CD14-positive monocyte (primary cell): ENCODE measurements at places on chromosomes 5 and 9. TPM values are rescaled to one million over a fixed set of nuclear protein-coding genes. Genes with fewer than 3 reads are reported as not detected.

- no peaks in the 10 kb centered on the region for H3K27me3 ChIP-seq
- DNase-seq: no peak
- no peak overlapping the region for H3K4me3 ChIP-seq
- no peaks in the 10 kb centered on the region for H3K36me3 ChIP-seq
- H3K4me1 ChIP-seq: no peaks in the 10 kb centered on the region
These were observed 339.7 kb downstream of the NTRK2 start for GRCh38 chr9:85009251-85009650.

Gene IRGM
- polyA plus RNA-seq: not detected

DNA sequence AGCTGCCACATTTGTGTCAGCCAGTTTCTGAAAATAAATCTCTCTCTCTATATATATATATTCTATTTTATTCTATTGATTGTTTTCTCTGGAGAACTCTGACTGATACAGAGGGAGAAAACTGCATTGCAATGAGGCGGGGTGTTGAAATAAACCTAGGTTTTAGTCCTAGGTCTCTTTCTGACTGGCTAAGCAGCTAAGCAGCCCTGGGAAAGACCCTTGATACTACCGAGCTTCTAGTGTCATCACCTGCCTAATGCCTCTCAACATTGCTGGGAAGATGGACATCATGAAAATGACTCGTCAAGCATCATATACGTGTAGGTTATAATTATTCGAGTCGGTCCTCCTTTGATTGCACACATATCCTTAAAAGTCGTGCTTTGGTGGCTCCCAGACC, 166.5 kb upstream of the IL12B start:
- H3K4me1 ChIP-seq: no peaks in the 10 kb centered on the region
- H3K36me3 ChIP-seq: no peaks in the 10 kb centered on the region
- no peak overlapping the region for H3K4me3 ChIP-seq
- no peaks in the 10 kb centered on the region for H3K27me3 ChIP-seq

Gene CSF2
- not detected for polyA plus RNA-seq

DNA sequence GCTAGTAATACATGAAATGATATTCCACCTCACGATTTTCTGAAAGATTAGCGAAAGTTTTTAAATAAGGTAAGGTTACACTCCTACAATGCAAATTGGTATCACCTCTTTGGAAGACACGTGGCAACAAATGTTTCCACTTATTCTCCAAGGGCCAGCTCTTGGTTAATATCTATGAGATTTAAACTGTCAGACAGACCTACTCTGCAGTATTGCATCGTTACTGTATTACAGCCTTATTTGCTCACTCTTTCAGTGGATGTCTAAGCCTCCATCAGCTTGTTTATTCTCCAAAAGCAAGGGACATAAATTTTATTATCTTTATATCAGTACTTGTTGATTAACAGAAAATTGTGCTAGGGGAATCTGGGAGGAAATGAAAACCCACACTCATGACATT, 135.7 kb downstream of the MLLT3 start:
- H3K27ac ChIP-seq: no peak overlapping the region
- H3K4me3 ChIP-seq: no peak overlapping the region
- H3K27me3 ChIP-seq: no peaks in the 10 kb centered on the region
- DNase-seq: no peak

DNA sequence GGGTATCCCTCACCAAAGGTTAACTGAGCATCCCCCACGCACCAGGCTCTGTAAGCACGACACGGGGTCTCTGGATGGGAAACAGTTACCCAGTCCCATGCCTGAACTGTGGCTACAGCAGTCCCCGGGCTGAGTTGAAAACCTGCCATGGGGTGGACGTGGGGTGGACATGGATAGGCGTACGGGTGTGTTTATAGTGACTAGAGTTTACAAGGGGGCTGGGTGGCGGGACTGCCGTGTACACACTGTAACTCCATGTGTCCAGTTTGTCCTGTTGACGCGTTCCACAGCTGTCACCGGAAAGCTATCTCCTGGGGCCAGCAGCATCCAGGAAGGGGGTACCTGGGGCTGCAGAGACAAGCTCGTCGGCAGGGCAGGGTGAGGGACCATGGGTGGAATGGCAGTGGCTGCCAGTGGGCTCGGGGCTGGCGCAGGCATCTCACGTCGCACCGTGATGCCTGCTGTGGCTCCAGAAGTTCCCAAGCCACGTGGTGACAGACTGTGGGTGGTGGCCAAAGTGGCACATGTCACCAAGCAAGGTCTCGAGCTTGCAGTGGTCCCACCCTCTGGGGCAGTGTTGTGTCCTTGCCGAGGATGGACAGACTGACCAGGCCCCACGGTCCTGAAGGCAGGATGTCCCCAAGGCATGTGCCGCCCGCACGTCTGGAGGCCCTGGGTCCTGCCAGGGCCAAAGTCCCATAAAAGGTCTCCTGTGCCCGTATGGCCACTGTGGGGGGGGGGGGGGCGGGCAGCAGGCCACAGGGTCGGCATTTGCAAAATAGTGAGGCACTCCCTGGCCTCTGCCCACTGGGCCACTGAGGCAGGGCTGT, 29.3 kb upstream of the RNF130 start:
- H3K27ac ChIP-seq: no peak overlapping the region
- H3K36me3 ChIP-seq: no peaks in the 10 kb centered on the region
- no peak for DNase-seq
- no peaks in the 10 kb centered on the region for H3K27me3 ChIP-seq

GRCh38 chr5:68217047-68217355, 1.4 kb downstream of the PIK3R1 start:
- no peaks in the 10 kb centered on the region for H3K36me3 ChIP-seq
- peak overlapping the region; percentile 90 for H3K4me3 ChIP-seq

Gene MARCHF6
- polyA plus RNA-seq: 31.0 TPM

Gene NREP
- polyA plus RNA-seq: 6.3 and 16.6 TPM in 2 replicates

- peaks cover 36% of the 10 kb centered on the region for H3K4me1 ChIP-seq
- no peak overlapping the region for H3K4me3 ChIP-seq
- DNase-seq: peak; percentile 39
- no peak overlapping the region for H3K27ac ChIP-seq
- H3K27me3 ChIP-seq: no peaks in the 10 kb centered on the region
These were observed 4.0 kb downstream of the MFAP3 start for GRCh38 chr5:154042766-154043165.

Gene DPYSL3
- polyA plus RNA-seq: not detected

Gene ISOC1
- polyA plus RNA-seq: 16.6 TPM

Gene ENTREP1
- not detected for polyA plus RNA-seq

- no peaks in the 10 kb centered on the region for H3K36me3 ChIP-seq
- no peak overlapping the region for H3K4me3 ChIP-seq
- DNase-seq: no peak
- H3K27me3 ChIP-seq: no peaks in the 10 kb centered on the region
These were observed 42.6 kb downstream of the HMCN2 start for GRCh38 chr9:130308081-130308571.

Gene CRAT
- polyA plus RNA-seq: 15.0 TPM

GRCh38 chr9:78609450-78609849, 312.5 kb downstream of the PSAT1 start:
- H3K4me3 ChIP-seq: no peak overlapping the region
- no peaks in the 10 kb centered on the region for H3K27me3 ChIP-seq
- H3K36me3 ChIP-seq: no peaks in the 10 kb centered on the region
- H3K4me1 ChIP-seq: no peaks in the 10 kb centered on the region

- no peak overlapping the region for H3K4me3 ChIP-seq
- peaks cover 16% of the 10 kb centered on the region for H3K4me1 ChIP-seq
- DNase-seq: no peak
- peak overlapping the region; percentile 51 for H3K27ac ChIP-seq
These were observed 6.8 kb downstream of the SLC36A1 start for GRCh38 chr5:151454166-151454565.

- DNase-seq: no peak
- no peak overlapping the region for H3K27ac ChIP-seq
- H3K4me1 ChIP-seq: no peaks in the 10 kb centered on the region
- no peaks in the 10 kb centered on the region for H3K27me3 ChIP-seq
- H3K4me3 ChIP-seq: no peak overlapping the region
These were observed 169.7 kb downstream of the GOLPH3 start for GRCh38 chr5:32004404-32004803.

DNA sequence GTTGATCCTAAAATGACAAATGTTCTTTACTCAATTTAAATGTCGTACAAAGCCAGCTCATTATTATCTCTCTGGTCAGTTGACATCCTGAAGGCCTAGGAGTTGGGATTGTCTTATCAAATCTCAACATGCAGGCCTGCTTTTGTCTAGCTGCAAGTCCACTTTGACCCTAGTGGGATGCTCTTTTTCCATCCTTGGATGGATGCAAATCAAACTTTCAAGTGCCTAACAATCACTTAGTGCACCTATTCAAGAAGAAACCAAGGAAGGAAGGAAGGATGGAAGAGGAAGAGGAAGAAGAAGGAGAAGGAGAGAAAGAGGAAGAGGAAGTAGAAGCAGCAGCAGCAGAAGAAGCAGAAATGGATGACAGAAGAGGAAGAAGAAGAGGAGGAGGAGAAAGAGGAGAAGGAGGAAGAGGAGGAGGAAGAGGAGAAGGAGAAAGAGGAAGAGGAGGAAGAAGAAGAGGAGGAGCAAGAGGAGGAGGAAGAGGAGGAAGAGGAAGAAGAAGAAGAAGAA, 109.6 kb downstream of the PIK3R1 start:
- H3K27ac ChIP-seq: peak overlapping the region; percentile 57
- H3K4me1 ChIP-seq: peaks cover 11% of the 10 kb centered on the region
- H3K36me3 ChIP-seq: no peaks in the 10 kb centered on the region
- H3K27me3 ChIP-seq: no peaks in the 10 kb centered on the region
- no peak overlapping the region for H3K4me3 ChIP-seq

- H3K4me1 ChIP-seq: peaks cover 57% of the 10 kb centered on the region
- DNase-seq: peak; percentile 54
- H3K27me3 ChIP-seq: no peaks in the 10 kb centered on the region
- peak overlapping the region; percentile 60 for H3K27ac ChIP-seq
- H3K36me3 ChIP-seq: no peaks in the 10 kb centered on the region
These were observed 113.0 kb downstream of the COL23A1 start for GRCh38 chr5:178476972-178477754.

Gene ABCA1
- polyA plus RNA-seq: 2.3 and 5.1 TPM in 2 replicates

Gene NEURL1B
- polyA plus RNA-seq: not detected

DNA sequence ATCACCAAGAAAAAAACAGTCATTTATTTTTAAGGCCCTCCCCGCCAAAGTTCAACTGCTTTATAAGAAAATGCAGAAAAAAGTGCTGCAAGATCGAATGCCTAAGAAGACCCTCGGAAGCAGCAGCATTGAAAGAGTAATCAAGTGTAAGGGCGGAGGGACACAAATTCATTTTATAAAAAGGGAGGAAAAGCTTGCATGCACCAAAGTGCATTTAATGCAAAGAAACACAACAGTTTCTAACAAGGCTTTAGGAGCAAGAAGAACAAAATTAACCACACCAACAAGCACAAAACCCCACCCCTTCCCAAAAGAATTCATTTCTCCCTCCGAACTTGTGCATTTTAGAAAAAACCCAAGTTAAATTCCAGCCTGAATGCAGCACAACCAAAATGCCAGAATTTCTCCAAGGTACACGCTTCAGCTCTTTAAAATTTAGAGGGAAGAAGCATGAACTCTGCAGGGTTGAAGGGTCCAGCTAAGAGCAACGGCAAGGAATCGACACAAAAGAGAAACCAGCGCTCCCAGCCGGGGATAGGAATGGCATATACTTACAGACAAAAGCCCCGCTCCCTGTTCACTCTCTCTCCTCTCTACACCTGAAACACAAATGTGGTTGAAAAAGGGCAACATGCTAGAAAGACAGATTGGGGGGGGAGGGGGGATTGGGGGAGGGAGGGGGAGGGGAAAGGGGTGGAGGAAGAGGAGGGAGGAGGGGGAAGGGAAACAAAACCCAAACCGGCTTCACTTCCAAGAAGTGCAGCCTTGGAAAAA, at the start of gene NREP:
TSS of gene NREP (minus strand) at position 614 of the 774 bp plus-strand sequence. CDS start 1,422 bp downstream, outside the sequence.
- DNase-seq: no peak
- peak within 1 kb of the TSS; percentile 87 for H3K4me3 ChIP-seq
- H3K4me1 ChIP-seq: peaks cover 20% of the 10 kb centered on the region
- no peaks in the 10 kb centered on the region for H3K36me3 ChIP-seq

DNA sequence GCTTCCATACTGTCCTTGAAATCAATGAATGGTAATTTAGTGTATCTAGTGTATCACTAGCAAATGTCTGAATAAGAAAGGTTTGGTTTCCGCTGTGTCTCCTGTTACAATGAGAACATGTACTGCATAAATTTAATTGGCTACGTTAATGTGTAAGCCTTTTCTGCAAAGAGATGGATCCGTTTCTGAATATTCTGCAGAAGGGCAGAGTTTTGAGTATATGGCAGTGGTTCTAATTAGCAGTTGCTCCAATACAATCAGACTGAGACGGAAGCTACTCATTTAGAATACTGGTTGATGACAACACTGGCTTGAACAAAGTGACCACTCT, 555 bp upstream of the PCDHGC4 start:
- no peaks in the 10 kb centered on the region for H3K4me1 ChIP-seq
- peaks cover 40% of the 10 kb centered on the region for H3K27me3 ChIP-seq
- DNase-seq: no peak
- H3K27ac ChIP-seq: no peak overlapping the region
- no peak overlapping the region for H3K4me3 ChIP-seq

GRCh38 chr9:32350682-32351081, 33.8 kb upstream of the ACO1 start:
- H3K27ac ChIP-seq: no peak overlapping the region
- H3K27me3 ChIP-seq: no peaks in the 10 kb centered on the region
- H3K4me1 ChIP-seq: no peaks in the 10 kb centered on the region
- DNase-seq: no peak

Gene ARID3C
- polyA plus RNA-seq: not detected in 2 replicates

DNA sequence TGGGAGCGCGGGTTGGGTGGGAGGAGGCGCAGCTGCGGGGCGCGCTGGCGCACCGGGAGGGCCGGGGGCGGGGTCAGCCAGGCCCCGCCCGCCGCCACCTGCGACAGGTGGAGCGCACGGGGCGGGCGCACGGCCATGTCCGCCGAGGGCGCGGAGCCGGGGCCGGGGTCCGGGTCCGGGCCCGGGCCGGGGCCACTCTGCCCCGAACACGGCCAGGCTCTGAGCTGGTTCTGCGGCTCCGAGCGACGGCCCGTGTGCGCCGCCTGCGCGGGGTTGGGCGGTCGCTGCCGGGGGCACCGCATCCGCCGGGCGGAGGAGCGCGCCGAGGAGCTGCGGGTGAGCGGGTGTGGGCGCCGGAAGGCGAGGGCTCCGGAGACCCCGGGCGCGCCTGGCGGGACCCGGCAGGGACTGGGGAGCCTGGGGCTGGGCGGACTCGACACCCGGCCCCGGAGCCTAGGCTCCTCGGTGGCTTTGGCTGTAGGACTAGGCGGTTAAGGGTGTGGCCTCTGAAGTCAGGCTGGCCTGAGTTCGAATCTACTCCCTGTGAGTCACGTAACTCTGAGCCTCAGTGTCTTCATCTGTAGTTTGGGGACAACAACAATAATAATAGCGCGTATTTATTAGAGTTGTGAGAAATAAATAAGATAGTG, at the start of gene BSPRY:
TSS of gene BSPRY (plus strand) at position 97 of the 650 bp plus-strand sequence. CDS start at position 136, 39 bp downstream.
- no peaks in the 10 kb centered on the region for H3K36me3 ChIP-seq
- H3K27me3 ChIP-seq: peaks cover 3% of the 10 kb centered on the region

GRCh38 chr5:85703296-85703695, 914.4 kb upstream of the COX7C start:
- H3K4me3 ChIP-seq: no peak overlapping the region
- no peaks in the 10 kb centered on the region for H3K36me3 ChIP-seq
- H3K27ac ChIP-seq: no peak overlapping the region
- no peak for DNase-seq
